Left ventricle myocardium inferior (tissue), 1 donor: ENCODE measurements at places on chromosomes 13 and 19. TPM values are rescaled to one million over a fixed set of nuclear protein-coding genes. Genes with fewer than 3 reads are reported as not detected.
A peak's percentile ranks its signal among the peaks of the same experiment; 100 is the strongest.

DNA sequence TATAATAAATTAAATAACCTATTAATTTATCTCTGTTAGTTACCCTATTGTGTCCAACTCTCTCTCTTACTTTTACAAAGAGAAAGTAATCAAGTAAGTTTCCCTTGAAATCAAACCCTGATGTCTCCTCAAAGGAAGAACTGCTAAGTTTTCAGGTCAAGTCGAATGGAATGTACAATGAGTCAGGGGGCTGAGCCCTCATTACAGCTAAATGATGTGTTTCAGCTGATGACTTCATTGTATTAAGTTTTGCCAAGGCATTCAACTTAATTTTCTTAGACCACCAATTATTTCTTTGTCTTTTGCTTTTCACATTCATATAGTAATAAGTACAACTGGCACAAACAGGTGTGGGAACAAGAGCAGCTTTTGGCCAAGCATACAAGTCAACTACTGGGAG, 54.7 kb upstream of the DCT start:
- no peak for DNase-seq

- no peak for DNase-seq
Observed at GRCh38 chr19:3555653-3556422, 1.5 kb downstream of the MFSD12 start.

DNA sequence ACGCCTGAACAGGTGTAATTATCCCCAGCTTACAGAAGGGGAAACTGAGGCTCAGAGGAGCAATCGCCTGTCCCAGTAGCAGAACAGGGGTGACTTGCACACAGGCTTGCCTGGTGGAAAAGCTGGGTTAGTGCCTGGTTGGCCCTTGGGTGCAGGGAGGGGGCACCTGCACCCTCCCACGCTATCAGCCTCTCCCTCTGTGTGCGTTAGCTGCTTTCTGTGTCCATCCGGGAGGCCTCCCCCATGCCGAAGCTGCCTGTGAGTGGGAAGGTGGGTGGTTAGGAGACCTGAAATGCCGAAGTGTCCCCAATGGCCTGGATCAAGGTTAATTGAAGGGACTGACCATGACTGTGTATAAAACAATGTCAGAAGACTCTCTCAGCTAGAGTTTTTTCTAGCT, 295.0 kb downstream of the ZNF536 start:
- no peak for DNase-seq

GRCh38 chr13:85317781-85318180, 481.4 kb downstream of the SLITRK6 start:
- DNase-seq = no peak

The RASIP1 gene
- total RNA-seq = 13.9 TPM

- DNase-seq = no peak
Observed at GRCh38 chr13:37473035-37473434, 125.5 kb downstream of the POSTN start.

DNA sequence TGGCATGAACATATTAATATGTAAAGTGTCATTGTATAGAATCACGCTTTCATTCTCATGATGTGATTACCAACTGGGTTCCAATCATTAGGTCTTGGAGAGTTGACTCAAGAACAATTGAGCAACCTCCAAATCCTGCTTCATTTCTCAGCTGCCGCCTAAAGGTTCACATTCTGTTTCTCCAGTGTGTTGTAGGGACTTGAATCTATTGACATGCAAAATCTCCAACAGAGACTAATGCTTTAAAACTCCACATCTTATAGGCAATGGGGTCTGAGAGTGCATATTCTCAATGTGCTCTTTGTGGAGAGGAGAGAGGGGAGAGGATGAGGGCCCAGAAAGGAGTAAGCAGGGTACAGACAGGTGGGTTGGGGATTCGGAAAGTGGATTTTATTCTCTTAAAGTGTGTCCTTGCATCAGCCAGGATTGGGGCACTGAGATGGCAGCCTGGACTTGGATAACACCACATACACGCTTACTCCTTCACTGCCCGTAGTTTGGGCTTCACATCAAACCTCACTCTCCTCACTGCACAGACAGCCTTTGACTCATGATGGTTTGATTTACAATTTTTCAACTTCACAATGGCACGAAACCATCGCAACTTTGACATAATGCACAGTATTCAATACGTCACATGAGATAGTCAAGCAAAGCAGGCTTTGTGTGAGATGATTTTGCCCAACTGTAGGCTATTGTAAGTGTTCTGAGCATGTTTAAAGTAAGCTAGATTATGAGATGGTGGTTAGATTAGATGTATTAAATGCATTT, 241.3 kb upstream of the IRS2 start:
- no peak for DNase-seq

The CEACAM21 gene
- total RNA-seq = 0.60 TPM

GRCh38 chr13:62115831-62116230, 700.2 kb upstream of the PCDH20 start:
- no peak for DNase-seq

- DNase-seq = no peak
Observed at GRCh38 chr13:30312904-30313303, 5.6 kb upstream of the KATNAL1 start.

- DNase-seq = no peak
Observed at GRCh38 chr13:96216543-96216942, 126.6 kb downstream of the HS6ST3 start.

GRCh38 chr19:47305309-47305751, 4.3 kb upstream of the C5AR1 start:
- peak; percentile 66 for DNase-seq

The OVOL3 gene
- total RNA-seq = not detected

- DNase-seq = peak; percentile 77
Observed at GRCh38 chr19:2567580-2567979, 91.7 kb downstream of the GADD45B start.

The ATCAY gene
- not detected for total RNA-seq

The RGL3 gene
- 9.2 TPM for total RNA-seq

DNA sequence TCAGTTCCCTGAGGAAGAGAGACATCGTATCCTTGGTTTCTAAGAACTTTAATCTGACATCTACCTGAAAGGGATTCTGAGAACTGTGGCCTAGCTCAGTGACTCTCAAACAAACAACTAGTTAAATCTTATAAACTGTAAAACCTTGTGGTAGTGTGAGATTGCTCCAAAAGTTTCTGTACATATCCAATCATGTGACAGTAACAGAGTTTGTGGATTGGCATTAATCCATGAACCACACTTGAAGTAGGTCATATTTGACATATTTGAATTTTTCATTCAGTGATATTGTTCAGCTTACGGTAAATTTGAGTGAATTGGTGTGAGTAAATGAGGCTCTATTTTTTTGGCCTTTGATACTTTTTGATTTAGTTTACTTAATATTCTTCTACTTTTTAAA, 15.0 kb downstream of the TDRD3 start:
- no peak for DNase-seq

DNA sequence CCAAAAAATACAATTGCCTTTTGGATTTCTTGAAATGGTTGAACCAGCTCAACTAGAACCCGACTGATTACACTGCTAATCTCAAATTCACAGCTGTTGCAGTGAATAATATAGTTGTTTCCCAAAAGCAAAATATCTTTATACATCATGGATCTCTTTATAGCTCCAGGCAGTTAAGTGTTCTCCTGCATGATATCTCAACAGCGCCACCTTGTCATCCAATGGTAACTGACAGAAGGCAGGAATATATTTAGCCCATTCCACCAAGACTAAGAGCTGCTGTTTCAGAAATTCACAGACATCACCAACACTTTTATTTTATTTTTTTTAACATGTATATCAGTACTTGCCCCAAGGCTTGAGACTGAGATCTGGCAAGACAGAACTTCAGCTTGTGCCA, 1141.0 kb upstream of the PRR20A start:
- DNase-seq = no peak

The TMC4 gene
- 2.2 TPM for total RNA-seq

The PLPPR2 gene
- 10.6 TPM for total RNA-seq

DNA sequence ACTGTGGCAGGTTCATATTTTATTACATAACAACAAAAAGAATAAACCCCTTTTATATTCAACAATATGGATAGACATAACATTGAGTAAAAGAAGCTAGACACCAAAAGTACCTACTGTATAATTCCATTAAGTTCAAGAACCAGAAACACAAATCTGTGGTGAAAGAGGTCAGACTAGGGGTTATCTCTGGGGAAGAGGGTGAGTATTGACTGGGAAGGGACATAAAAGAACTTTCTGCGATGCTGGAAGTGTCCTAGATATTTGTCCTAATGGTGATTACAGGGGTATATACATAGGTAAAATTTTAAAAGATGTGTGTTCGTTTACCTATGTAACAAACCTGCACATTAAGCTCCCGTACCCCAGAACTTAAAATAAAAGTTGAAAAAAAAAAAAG, 103.0 kb downstream of the SUCLA2 start:
- DNase-seq = no peak

The RASGRP4 gene
- 1.5 TPM for total RNA-seq

DNA sequence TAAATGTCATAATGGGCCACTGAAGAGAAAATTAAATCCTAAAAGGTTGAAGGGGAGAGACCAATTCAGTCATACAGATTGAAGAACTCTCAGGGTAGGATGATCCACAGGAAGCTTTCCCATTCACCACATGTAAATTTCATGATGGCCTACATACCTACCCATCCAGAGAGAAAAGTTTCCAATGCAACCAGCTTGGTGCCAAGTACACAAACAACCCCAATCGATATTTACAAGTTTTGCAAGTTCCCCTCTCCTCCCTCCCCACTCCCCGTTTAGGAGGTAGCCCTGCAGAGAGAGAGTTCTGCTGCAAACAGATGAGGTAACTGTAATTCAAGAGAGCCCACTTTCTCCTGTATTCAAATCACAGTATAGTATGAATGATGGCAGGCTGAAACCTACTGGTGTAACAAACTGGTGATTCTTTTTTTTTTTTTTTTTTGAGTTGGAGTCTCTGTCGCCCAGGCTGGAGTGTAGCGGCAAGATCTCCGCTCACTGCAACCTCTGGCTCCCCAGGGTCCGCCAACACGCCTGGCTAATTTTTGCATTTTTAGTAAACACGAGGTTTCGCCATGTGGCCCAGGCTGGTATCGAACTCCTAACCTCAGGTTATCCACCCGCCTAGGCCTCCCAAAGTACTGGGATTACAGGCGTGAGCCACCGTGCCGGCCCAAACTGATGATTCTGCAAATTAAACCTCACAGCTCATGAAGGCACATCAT, 14.4 kb downstream of the FOXO1 start:
- no peak for DNase-seq

GRCh38 chr19:13297023-13297422, 146.8 kb downstream of the IER2 start:
- no peak for DNase-seq

DNA sequence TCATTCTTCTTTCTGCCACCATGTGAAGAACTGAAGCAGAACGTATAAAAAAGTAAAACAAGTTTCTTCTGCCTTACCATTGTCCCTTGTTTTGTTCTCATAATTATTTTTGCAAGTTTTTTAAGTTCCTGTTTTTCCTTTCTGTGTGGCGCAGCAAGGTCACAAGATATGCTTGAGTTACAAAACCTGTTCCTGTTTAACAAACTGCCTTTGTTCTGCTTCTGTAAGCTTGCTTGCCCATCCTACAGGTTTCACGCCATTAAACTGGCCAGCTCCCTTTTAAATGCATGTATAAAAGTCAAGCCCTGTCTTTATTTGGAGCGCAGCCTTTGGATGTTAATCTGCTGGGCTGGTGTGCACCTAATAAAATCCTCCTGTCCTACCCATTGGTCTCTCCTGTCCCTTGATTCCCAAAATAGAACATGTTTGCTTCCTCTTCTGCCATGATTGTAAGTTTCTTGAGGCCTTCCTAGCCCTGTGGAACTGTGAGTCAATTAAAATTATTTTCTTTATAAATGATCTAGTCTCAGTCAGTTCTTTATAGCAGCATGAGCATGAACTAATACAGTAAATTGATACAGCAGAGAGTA, 1115.4 kb downstream of the SLITRK1 start:
- DNase-seq = no peak

The IGFL2 gene
- total RNA-seq = not detected

The FOSB gene
- 0.33 TPM for total RNA-seq

DNA sequence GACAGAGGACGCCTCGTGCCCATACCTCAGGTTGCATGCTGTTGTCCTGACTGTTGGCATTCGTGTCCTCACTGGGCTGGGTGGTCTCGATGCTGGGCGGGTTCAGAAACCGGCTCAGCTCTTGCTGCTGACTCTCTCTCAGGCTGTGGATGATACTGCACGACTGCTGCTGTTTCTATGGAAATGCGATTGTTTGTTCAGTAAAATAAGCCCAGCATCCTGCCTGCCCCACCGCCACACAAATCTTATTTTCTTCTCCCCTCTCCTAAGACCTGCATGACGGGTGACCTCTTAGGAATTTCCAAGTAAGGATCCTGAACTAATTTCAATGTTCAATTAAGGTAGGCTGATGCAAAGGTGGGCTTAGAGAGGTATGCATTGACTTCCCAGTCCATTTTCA, 356.5 kb downstream of the NALCN start:
- no peak for DNase-seq

The DACT3 gene
- total RNA-seq = 18.3 TPM

DNA sequence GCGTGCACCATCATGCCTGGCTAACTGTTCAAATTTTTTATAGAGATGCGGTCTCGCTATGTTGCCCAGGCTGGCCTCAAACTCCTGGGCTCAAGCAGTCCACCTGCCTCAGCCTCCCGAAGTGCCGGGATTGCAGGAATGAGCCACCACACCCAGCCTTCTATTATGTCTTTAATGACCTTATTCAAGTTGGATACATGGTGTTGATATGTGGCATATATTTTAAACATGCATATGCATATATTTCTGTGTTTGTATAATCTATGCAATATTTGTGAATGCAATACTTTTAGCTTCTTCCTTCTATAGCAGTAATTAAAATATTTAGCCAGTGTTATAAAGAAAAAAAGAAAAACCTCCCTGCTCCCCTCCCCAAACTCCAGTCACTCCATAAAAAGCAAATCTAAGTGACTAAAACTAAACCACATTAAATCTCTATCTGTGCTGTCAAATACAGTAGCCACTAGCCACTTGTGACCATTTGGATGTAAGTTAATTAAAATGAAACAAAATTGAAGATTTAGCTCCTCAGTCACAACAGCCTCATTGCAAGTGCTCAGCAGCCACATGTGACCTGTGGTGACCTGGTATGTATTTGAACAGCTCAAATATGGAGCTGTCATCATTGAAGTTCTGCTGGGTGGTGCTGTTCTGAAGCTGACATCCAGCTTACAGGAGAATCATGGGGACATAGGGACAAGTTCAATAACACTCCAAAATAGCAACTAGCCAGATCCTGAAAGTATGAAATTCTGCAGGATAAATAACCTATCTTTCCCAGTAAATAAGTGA, 27.4 kb downstream of the FCGBP start:
- DNase-seq = no peak

DNA sequence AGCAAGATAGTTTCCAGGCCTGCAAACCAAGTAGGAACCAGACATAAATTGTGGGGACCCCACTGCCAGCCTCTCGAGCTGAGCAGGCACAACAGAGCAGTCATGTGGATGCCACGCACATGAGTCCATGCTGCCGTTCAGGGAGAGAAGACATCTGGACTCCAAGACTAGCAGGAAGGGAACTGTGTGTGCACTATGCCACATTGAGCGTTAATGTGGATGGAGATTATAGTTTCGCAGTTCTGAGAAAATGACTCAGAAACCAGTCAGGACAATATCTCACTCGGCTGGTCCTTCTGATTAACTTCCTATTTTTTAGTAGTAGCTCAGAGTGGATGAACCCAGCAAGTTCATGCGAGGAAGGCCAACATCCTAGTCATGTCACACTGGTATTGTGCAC, 124.9 kb downstream of the CRYL1 start:
- DNase-seq = no peak
